ENCODE measurements at places on chromosomes 4 and X.

DNA sequence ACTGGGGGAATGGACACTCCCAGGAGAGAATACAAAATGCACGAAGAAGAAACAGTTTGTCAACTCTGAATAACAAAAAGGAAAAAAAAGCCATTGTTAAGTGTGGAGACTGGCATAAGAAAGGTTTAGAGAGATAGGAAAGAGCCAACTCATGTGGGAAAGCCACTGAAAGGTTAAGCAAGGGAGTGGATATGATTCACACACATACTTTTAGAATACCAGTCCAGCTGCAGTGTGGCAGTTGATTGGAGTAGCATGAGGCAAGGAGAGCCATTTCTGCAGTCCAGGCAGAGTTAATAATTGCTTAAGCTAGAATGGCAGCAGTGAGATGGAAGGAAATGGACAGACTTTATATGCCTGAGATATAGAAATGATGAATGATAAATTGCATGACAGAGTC lies 36.9 kb upstream of the ADAD1 start:
- no peak for DNase-seq

- DNase-seq: no peak
Measured at GRCh38 chr4:165826166-165826565, 46.9 kb upstream of the TLL1 start.

DNA sequence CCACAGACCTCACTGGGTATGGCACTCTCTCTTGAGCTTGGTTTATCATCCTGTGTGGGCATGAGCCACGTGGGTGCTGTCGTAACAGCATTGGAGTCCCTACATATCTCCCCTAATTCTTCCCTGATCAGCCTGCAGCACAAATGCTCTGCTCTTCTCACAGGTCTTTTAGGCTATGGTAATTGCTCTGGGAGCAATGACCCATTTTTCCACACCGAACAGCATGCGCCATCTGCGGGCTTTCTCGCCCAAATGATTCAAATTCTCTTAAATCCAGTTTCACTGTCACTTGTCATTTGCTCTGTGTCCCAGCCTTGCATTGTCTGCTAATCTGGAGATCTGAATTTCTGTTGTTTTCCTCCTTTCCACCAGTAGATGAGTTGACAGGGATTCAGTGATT lies 48.9 kb upstream of the GATB start:
- DNase-seq: no peak

DNA sequence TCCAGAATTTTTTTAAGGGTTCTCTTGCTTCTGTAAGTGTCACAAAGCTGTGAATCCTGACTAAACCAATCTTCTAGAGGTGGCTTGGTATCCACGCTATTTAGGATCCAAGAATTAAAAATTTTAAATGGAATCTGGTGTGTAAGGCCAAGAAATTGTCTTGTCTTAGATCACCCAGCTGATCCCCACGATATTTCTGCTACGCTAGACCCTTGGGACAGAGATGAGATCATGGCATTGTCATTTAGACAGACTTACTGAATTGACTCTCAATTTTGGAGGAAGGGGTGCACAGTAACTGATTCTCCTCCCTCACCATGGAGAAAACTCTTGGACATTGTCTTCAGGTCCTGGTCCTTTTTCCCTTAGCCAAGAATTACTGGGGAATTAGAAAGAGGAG lies 5.7 kb downstream of the GPRIN3 start:
- DNase-seq: no peak

GRCh38 chr4:175790083-175790482 lies 22.0 kb downstream of the GPM6A start:
- no peak for DNase-seq

- peak; percentile 85 for DNase-seq
Measured at GRCh38 chr4:105894660-105895582, at the start of gene NPNT. Gene NPNT, plus strand, starts transcription at chr4:105895471. Its CDS starts 182 bp downstream, at chr4:105895653.

DNA sequence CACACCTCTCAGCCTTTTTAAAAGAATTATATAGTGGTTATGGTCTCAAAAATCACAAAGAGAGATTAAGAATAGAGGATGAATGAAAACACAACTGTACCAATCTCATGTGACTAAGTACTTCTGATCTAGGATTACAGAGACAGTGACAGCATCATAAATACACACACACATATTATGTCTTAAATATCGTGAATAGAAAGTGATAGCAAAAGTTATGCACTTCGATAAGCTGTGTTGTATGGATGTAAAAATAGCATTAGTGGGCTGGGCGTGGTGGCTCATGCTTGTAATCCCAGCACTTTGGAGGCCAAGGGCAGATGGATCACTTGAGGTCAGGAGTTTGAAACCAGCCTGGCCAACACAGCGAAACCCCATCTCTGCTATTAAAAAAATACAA lies 25.0 kb downstream of the GYPA start:
- DNase-seq: no peak

DNA sequence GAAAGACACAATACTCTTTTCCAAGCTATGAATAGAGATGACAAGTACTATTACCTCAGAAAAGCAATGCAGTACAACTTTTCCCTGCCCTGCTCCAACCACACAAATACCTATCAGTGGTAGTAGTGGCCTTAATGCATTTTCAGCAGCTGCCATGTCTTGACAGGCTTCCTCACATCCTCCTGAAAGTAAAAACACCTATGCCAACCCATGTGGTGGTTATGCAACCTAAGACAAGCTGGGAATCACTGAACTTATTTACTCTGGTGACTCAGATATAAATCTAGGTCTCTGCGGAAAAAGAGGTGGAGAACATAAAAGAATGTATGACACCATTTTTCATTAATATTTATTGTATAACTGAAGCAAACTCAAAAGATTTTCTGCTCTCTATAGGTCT lies 14.5 kb downstream of the WDFY3 start:
- DNase-seq: no peak

DNA sequence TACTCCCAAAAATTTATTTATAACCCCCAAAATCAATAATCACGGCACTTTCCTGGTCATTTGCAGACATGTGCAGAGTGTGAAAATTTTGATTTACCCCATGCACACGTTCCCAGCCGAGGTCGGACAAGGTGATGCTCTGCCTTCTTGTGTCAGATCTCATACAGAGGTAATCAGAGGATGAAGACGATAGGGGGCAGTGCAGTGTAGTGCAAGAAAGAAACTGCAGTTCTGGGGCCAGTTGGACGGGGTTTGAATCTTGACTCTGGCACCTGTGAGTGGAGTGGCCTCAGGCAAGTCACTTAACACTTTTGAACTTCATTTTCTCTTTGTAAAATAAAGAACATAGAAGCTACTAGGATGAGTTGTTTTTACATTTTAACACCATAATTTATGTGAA lies 88.4 kb downstream of the FRMPD3 start:
- DNase-seq: no peak

- no peak for DNase-seq
Measured at GRCh38 chr4:48044298-48044697, 27.7 kb downstream of the NIPAL1 start.

GRCh38 chr4:127730142-127730913 lies at the start of gene SLC25A31:
Gene SLC25A31, plus strand, starts transcription at chr4:127730400. Its CDS starts 146 bp downstream, at chr4:127730546.
- no peak for DNase-seq

DNA sequence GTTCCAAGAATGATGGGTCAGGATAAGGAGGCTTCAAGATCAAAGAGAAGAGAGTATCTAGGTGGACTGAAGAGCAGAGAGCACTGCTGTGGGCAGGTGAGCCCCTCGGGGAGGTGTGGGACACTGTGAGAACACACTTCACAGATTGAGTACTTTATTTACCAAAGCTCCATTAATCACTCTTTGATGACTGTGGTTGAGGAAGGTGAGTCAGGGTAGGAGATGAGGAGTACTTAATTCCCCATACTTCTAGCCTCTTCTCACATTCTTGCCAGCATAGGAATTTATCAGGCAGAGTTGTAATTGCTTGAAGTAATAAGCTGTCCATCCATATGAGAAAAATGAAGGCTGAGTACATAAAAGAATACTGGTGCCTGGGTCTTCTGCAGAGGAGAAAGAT lies 375.3 kb downstream of the PCDH10 start:
- DNase-seq: no peak

- DNase-seq: no peak
Measured at GRCh38 chr4:168293386-168293975, 25.1 kb downstream of the DDX60 start.

- no peak for DNase-seq
Measured at GRCh38 chrX:44085209-44085608, 112.0 kb upstream of the NDP start.

- no peak for DNase-seq
Measured at GRCh38 chrX:14873676-14874049, 442 bp downstream of the MOSPD2 start.

DNA sequence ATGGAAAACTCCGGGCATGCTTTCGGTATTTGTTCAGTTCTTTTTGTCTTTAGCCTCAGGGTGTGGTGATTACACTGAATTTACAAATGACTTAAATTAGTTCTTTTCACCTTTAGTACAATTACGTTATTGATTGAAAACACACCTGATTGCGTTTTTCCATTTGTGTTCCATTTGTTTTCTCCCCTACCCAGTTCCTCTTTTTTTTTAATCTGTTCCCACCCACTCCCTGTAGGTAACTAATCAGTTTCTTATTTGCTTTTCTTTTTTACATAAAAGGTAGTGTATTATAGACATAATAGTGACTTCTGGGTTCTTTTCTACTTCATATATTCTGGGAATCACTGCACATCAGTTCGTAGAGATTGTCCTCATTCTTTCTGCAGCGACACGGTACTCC lies 53.4 kb downstream of the TNIP2 start:
- no peak for DNase-seq

DNA sequence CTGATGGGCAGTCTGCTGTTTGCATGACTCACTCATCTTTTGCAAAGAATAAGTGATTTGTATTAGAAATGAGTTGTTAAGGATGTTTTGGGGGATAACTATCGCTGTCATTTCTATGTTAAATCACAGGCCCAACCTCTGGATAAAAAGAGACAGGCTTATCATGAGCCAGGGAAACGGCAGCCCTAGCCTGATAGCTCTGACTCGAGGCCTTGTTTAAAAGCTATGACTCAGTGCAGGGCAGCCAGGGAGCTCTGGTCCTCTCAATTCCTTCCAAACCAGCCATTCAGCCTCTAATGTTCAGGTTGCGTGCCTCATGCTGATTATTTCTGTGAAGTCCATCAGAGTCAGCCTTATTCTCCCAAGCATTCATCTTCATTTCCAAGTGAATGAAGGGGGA lies 305.9 kb upstream of the HAND2 start:
- no peak for DNase-seq

- DNase-seq: no peak
Measured at GRCh38 chr4:89496851-89497250, 189.3 kb upstream of the GPRIN3 start.

- DNase-seq: no peak
Measured at GRCh38 chrX:153845195-153845594, 14.9 kb upstream of the PDZD4 start.

DNA sequence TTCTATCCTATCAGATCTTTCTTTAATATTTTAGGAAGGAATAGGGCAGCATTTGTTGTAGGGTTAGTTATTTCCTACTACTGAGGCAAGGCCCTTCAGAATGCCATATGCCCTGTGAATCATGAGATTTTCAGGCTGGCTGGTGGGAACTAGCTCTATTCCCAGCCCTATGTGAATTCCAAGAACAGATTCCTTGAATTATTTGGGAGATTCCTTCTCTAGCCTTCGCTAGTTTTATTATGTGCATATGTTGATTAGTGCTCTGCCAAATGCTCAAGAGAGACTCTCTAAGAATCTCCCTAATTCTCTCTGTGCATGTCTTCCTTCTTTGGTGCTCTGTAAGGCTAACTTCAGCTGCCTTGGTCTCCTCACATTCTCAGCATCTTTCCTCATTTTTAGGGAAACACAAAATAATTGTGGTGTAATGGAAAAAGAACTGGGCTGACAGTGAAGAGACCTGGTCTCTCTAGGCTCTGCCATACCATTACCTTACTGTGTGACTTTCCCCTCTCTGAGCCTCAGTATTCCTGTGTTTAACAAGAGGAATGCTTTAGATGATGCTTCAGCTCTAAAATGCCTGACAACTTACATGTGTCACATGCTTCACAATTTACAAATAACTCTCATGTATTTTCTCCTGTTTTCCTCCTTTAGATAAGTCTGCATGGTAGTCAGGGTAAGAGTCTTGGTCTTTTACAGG lies 79.7 kb downstream of the VMA21 start:
- no peak for DNase-seq

GRCh38 chrX:123909523-123909922 lies 49.7 kb downstream of the XIAP start:
- no peak for DNase-seq

DNA sequence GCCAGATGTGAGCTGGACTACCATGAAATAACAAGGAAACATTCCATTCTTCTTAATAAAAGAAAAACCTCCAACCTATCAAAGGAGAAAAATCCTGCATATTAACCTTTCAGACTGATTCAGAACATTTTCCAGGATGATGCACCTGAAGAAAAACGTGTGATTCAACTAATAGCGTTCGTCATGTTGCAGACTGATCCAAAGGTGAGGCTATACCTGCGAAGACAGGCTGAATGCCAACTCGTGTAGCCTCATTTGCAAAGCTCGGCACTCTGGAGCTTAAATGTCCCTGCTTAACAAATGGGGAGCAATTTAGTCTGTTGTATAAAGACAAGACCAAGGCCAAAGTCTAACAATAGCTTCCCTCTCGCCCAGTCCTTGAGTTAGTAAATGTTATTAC lies 172.0 kb upstream of the NOCT start:
- no peak for DNase-seq
